Spinal cord (tissue), 10 donors: ENCODE measurements at places on chromosomes 12 and 14.

GRCh38 chr14:103943673-103944072, 1.3 kb upstream of the RD3L start:
- DNase-seq = no peak

- no peak for DNase-seq
Measured at GRCh38 chr14:104011824-104012517, 69.6 kb upstream of the RD3L start.

DNA sequence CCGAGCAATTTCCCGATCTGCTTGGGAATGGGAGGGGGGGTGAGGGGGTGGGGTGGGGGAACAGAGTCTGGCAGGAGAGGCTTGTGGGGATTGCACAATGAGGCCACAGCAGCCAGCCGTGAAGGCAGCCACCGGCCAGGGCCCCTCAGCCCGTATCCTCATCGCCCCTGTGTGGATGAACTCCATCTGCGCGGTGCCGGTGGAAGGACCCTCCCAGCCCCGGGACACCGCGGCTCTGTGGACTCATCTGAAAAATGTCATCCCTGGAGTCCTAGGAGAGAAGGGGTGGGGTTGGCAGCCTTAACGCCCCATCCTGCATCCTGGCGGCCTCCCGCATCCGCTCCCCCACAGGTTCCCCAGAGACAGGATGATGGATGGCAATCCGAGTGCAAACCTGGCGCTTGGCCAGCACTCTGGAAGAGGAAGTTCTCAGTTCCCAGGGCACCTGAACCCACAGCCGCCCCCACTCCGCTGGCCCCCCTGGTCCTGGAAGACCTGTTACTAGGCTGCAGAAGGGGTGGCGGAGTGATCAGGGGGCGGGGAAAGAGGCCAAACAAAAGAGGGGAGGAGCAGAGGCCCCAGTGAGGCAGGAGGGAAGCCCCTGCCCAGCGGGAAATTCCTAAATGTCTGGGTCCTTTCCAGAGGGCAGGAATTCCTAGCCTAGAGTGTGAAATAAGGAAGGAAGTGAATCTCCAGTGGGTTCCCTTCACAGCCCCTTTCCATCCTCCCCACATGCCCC, 1.2 kb upstream of the TNFAIP2 start:
- DNase-seq = no peak

DNA sequence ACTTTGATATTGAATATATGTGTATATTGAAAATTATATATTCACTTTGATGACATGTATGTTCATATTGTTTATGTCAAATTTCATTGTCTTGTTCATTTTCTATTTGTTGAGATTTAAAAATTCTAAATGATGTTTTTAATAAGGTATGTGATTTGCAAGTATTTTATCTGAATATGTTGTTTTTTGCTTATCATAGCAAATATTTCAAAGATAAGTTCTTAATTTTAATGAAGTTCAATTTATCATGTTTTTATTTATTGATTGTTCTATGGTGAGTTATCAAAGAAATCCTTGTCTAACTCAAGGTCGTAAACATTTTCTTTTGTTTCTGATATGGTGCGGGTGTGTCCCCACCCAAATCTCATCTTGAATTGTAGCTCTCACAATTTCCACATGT, 45.2 kb downstream of the OR9K2 start:
- no peak for DNase-seq

GRCh38 chr12:7068994-7069346, 8.5 kb downstream of the C1S start:
- no peak for DNase-seq

- no peak for DNase-seq
Measured at GRCh38 chr12:83971781-83972180, 940.8 kb downstream of the SLC6A15 start.

- DNase-seq = no peak
Measured at GRCh38 chr14:74472601-74473000, 20.5 kb downstream of the NPC2 start.

DNA sequence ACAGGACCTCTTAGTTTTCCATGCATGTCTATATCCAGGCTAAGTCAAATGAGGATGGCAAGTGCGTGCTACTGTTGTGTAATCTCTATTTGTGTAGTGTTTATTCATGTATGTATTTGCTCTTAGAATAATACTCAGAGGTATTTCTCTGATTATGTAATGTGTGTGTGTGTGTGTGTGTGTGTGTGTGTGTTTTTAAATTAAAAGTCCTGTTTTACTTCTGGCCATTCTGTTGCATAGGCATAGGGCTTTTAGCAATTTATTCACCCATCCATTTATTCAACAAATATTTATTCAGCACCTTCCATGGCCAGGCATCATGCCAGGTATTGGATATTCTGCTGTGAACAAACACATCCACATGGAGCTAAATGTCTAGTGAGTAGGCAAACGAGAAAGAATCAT, 63.5 kb downstream of the PELI2 start:
- no peak for DNase-seq

- no peak for DNase-seq
Measured at GRCh38 chr14:67994531-67994930, 175.0 kb downstream of the RAD51B start.

- DNase-seq = no peak
Measured at GRCh38 chr14:51676549-51676948, 24.8 kb downstream of the FRMD6 start.

- no peak for DNase-seq
Measured at GRCh38 chr14:20781803-20782202, 735 bp downstream of the RNASE6 start.

DNA sequence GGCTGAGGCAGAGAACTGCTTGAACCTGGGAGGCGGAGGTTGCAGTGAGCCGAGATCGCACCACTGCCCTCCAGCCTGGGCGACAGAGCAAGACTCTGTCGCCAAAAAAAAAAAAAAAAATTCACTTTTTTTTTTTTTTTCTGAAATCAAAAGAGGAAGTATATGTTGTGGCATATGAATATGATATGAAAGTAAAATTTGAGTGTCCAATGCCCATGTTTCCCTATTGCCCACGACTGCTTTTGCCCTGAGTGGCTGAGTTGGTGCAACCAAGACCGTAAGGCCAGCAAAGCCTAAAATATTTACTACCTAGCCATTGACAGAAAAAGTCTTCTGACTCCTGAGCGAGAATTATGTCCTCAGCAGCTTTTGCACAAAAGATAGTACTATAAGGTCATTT, 101.7 kb upstream of the PARP11 start:
- DNase-seq = no peak

GRCh38 chr12:11877869-11878780, 192.6 kb upstream of the BCL2L14 start:
- DNase-seq = peak; percentile 42

- DNase-seq = no peak
Measured at GRCh38 chr12:71430756-71431155, 8.8 kb upstream of the LGR5 start.

DNA sequence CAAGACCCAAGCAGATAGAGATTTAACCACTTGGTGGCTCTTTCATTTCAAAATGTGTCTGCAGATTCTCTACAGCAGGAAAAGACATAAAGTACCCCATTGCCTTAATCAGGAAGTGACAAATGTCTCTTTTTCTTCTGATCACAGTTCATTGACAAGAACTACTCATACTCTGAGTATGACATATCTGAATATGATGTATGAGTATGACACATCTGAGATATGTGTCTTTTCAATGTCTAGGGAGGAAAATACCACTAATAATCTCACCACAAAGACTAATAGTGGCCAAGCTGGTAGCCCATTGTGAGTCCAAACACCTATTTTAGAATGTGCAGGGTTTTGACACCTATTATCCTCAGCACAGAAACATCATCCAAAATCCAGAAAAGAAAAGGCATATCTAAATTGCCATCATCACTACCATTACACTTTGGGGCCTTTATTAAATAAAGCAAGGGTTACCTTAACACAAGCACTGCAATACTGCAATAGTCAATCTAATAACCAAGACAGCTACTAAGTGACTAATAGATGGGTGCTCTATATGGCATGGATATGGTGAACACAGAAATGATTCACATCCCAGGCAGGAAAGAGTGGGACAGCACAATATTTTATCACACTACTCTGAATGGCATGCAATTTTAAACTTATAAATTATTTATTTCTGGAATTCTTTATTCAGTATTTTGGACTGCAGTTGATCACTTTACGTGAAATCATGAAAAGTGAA, 243.7 kb upstream of the FAR2 start:
- DNase-seq = no peak
